ENCODE measurements at places on chromosomes 1 and 21.

- peak; percentile 13 for DNase-seq
Measured at GRCh38 chr1:169368406-169368769, 393 bp downstream of the BLZF1 start.

DNA sequence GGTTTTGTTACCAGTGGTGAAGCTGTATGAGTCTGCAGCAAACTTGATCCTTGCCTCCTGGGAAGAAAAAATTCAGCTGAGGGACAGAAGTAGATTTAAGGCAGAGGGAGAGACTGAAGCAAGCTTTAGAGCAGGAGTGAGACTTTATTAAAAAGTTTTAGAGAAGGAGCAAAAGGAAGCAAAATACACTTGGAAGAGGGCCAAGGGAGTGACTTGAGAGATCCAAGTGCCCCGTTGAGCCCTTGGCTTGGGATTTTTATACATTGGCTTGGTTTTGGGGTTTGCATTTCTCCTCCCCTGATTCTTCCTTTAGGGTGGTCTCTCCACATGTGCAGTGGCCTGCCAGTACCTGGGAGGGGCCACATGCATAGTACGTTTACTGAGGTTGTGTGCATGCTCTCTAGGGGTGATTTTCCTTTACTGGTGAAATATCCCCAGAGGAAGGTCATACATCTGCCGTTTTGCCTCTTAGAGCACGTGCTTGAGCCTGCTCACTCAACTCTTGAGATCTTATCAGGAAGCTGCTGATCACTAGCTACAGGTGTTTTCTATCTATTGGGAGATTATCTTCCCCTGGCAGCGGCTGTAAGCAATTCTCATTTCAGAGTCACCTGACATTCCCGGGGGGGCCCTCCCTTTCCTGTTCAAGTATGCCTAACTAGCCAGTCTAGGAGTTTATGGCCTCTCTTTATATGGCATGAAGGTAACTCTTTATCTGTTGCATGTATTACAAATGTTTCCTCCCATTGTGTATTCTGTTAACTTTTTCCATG is 20.3 kb downstream of the FASLG start:
- no peak for DNase-seq

- DNase-seq, result no peak
Measured at GRCh38 chr1:108842525-108843181, 14.2 kb downstream of the AKNAD1 start.

DNA sequence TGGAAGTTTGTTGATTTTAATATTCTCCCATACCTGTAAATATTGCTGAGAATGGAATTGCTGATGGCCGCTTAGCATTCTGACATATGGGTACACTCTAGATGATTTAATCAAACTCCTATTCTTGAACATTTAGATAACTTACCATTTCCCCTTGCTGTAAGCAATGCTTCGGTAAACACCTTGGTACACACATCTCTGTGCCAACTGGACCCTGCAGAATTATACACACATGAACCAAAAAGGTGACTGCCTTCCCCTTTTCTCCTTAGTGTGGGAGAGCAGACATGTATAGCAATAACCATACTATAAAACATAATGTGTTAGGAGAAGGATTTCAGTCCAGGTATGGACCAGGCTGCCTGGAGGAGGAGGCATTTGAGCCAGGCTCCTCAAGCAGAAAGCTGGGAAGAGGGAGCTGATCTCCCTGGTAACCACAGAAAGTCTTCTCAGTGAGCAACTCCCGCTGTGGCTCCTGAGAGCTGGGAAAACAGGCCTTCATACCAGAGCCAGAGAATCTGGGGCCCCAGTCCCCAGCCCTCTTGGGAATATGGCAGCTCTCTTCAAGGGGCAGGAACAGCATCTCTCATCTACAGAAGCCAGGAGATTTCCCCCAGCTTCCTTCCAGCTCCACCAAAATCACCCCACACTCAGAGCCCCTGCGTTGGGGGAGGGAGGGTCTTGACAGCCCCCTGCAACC is 33.9 kb upstream of the CSF1 start:
- DNase-seq, result no peak

- DNase-seq, result no peak
Measured at GRCh38 chr1:198913667-198914066, 274.8 kb downstream of the PTPRC start.

DNA sequence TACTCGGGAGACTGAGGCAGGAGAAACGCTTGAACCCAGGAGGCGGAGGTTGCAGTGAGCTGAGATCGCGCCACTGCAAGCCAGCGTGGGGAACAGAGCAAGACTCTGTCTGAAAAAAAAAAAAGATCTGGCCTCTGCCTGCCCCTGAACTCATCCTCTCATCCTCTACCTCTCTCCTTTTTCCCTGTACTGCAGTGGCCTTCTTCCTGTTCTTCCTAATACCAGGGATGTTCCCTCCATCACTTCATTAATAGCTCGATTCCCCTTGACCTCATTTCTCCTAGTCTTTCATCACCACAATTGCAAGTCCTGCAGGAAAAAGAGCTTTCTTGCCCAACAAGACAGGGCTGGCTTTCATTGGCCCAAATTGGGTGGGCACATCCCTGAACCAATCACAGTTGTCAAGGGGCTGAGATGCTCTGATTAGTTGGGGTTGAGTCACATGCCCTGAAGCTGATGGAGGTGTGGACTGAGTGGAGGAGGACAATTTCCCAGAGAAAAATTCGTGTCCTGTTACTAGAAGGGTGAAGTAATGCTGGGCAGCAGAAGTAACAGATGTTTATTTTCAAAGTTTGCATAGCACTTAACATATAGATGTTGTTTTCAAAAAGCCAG is 86.8 kb upstream of the PUM1 start:
- no peak for DNase-seq

- DNase-seq, result no peak
Measured at GRCh38 chr1:53633073-53633704, 105.8 kb downstream of the GLIS1 start.

DNA sequence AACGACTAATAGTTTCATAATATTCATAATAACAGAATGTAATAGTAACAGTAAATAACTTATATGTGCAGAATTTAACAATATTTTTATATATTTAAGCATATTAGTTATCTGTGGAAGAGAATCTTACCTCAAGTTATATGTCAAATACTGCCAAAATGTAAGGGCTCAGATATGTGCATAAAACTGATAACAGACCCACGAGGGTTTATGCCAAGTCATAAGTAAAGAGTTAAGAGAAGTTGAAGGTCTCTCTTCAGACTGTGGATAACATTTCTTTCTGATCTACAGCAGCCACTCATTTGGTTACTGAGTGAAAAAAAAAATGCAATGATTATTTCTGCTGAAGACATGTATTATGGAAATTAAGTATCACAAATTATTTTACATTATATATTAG is 1167.8 kb upstream of the NCAM2 start:
- no peak for DNase-seq

DNA sequence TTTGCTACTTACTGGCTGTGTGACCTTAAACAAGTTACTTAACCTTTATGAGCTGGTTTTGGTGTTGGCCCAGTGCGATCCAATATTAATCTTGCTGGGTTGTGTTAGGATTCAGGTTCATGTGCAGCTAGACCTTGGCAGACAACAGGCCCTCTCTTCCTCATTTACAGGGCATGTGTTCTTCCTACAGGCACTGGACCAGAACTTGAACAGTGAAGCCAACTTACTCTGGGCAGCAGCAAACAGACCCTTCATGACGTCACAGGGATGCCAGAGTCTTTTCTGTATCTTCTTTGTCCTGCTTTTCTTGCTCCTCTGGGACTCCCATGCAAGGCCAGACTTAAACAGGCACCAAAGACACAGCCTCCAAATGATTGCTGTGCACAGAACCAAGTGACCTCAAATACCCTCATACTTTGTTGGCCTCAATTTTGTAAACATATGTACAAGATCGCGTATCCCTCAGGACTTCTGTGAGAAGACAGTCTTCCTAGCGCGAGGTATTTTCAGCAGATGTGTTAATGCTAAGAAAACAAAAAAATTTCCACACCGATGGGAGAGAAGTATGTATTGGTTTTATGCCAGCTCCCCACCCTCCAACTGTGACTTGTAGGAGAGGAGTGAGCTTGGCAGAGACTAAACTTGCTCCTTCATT is 73.7 kb downstream of the URB2 start:
- DNase-seq, result no peak

GRCh38 chr1:161784968-161785367 is 18.8 kb downstream of the ATF6 start:
- no peak for DNase-seq

- DNase-seq, result no peak
Measured at GRCh38 chr1:28751315-28752060, 14.7 kb downstream of the YTHDF2 start.
